HS-5 (cell line): ENCODE measurements at places on chromosomes 4 and X.

DNA sequence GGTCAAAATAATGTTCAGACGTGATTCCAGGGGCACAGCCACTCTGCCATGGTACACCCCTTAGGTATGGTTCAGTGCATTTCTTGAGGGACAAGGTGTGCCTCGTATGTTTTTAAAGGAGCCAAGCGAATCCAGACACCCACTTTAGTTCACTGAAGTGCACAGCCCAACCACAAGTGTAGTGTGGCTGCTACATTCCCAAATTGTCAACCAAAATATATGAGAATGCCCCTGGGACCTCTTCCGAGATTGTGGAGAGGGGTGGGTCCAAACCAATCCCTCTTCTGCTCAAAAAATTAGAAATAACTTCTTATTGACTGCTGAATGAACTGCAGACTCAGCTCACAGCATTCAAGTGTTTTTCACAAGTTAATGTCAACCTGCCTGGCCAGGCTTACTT is 7.4 kb upstream of the BRS3 start:
- no peak for DNase-seq

- DNase-seq, result no peak
Measured at GRCh38 chr4:163610648-163611047, 116.2 kb downstream of the TMA16 start.

DNA sequence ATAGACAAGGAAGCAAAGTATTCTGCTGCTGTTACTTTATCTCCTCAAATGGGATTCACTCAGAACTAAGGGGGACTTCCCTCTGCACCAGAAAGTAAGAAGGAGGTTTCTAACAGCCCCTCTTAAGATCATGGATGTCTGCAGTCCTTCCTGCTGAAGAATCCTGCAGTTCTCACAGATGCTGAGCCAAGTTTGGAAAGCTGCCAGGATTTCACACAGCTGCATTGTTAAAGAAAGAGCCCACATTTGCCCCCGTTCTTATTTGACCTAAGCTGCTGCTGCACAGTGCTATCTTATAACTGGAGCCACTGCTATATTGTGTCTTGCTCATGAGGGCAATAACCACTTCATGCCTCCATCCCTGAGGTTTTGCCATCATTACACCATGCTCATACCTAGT is 81.1 kb downstream of the FAAH2 start:
- DNase-seq, result no peak

- DNase-seq, result no peak
Measured at GRCh38 chr4:78417603-78418002, 134.0 kb upstream of the ANXA3 start.

GRCh38 chrX:48532161-48532560 is 7.4 kb upstream of the TBC1D25 start:
- no peak for DNase-seq

- DNase-seq, result no peak
Measured at GRCh38 chrX:78532363-78532762, 126.8 kb downstream of the RTL3 start.

- no peak for DNase-seq
Measured at GRCh38 chr4:74934016-74934831, 1.3 kb downstream of the PARM1 start.

DNA sequence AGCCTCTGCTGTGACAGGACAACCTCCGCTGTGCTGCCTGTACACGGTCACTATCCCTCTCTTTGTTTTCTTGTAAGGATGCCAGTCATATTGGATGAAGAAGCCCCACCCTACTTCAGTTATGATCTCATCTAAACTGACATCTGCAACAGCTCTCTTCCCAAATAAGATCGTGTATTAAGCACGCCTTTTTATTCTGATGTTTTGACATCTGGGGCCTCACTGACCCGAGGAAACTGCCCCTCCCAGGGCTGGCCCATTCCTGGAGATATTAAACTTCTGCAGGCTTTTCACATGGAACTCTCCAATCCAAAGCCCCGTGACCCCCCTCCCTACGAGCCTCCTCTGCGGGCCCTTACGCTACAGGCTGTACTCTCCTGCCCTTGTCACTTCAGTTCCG is 232.0 kb downstream of the ARHGAP10 start:
- no peak for DNase-seq

- no peak for DNase-seq
Measured at GRCh38 chr4:186844059-186844681, 120.5 kb upstream of the FAT1 start.

DNA sequence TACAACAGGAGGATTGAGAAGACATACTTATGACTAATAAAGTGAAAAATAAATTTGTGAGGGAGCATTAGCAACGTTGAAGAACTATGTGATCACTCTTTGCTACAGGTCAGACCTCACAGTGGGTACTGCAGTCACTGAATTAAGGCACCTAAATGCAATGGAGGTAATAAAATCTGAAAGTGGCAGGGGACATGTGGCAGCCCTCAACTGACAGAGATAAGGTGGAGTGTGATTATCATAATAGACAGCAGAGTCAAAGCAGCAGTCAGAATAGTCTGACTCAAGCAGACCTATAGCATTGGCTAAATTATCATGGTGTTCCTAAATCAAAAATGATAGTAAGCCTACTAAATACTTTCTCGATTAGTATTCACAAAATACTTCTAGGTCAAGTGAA is 1220.5 kb downstream of the PCDH18 start:
- no peak for DNase-seq

DNA sequence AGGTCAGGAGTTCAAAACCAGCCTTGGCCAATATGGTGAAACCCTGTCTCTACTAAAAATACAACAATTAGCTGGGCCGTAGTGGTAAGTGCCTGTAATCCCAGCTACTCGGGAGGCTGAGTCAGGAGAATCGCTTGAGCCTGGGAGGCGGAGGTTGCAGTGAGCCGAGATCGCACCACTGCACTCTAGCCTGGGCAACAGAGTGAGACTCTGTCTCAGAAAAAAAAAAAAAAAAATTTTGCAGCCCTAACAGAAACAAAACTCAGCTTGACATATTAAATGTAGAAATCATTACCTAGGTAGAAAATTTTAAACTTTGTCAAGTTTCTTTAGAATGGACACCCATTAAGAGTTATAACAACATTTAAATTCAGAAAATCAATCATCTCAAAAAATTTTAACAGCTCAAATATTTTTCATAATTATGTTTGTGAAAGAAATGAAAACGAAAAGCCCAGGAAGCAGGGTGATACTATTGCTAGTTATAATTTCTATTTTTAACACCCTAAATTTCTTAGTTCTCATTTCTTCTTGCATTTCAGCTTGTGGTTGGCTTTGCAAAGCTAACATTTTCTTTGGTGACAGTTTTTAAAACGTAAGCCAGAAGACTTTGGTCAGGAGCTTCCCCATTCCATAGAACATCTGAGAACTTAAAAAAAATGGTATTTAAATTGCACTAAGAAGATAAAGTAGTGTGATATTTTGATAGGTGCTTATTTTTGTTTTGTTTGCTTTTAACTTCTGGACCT is 33.3 kb upstream of the RBBP7 start:
- DNase-seq, result no peak
